ENCODE measurements at places on chromosomes 3 and 15.

GRCh38 chr15:63440756-63441155 is 59.1 kb upstream of the CA12 start:
- no peak for DNase-seq

DNA sequence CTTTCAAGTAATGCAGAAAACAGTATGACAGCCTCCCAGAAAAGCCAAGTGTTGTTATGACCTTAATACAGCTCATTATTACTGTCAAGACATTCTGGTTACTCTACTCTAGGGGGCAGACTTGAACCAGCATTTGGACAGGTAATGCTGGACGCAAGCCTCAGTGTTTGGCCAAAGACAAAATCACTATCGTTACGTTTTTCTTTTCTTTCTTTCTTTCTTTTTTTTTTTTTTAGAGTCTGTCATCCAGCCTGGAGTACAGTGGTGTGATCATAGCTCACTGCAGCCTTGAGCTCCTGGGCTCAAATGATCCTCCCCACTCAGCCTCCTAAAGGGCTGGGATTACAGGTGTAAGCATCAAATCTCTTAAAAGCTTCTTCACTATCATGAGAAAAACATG is 29.4 kb upstream of the TMEM45A start:
- DNase-seq: no peak

- no peak for DNase-seq
Observed at GRCh38 chr3:117117188-117117936, 407.8 kb downstream of the TUSC7 start.

- no peak for DNase-seq
Observed at GRCh38 chr3:27094721-27095120, 274.5 kb downstream of the NEK10 start.

DNA sequence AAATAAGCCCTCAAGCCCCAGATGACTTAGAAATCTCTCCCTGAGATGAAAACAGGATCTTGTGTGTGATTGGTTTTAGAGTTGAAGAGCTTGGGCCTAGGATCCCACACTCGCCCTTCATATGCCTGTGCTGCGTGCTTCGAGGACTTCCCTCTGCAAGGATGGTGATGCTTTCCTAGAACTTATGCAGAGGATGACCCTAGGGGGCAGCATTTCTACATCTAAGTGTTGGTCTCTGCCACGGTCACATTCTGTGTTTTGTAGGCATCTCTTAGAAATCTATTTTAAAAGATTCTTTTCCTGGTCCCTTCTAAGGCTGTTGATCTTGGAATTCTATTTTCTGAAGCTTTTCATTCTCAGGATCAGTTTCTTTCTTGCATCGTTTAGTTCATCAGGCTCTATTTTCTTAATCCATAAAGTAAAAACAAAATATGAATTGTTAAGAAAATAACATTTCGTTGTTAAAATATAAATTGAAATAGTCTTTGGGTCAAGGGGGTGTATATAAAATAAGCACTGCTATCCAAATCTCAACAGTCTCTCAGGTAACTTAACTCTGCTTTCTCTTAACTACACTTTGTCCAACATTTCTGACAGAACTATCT is 45.7 kb downstream of the WDR76 start:
- no peak for DNase-seq

DNA sequence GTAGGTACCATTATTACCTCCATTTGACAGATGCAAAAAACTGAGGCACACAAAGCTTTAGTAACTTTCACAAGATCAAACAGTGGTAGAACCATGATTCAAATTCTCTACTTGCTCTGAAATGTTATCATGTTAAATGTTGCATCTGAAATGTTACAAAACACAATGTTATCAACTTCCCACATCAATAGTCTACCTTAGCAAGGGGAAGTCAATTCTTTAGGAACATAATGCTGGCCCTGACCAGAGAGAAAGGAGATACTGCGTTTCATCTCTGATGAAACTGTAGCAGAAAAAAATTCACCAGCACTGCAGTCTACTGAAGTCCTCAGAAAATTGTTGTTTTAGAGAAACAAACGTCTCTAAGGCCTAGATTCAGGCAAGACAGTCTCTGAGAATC is 174.1 kb downstream of the SATB1 start:
- DNase-seq: no peak

- no peak for DNase-seq
Observed at GRCh38 chr3:117526470-117527079, 817.0 kb downstream of the TUSC7 start.

GRCh38 chr3:134381831-134382442 is 7.7 kb upstream of the AMOTL2 start:
- DNase-seq: no peak

GRCh38 chr15:62847900-62848489 is 194.6 kb upstream of the TPM1 start:
- DNase-seq: no peak

DNA sequence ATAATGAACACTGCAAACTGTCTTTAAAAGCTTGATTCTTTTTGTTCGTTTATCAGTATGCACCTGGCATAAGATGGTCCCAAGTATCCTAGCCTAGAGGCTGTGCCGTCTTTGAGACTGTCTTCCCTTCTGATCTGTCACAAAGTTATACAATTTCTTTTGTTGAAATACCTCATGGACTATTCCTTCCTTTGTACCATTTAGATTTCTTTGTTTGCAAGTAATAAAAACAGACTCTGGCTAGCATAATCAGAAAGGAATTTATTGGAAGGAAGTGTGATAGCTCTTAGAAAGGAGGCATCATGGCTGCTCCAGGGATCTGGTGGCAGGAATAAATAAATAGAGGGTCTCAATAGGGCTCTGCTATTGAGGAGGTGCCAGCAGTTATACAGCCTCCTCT is 280.4 kb downstream of the SLC9A9 start:
- no peak for DNase-seq

GRCh38 chr15:89904519-89904918 is 8.2 kb downstream of the ARPIN start:
- no peak for DNase-seq

- no peak for DNase-seq
Observed at GRCh38 chr15:85545185-85545584, 164.8 kb downstream of the AKAP13 start.

- no peak for DNase-seq
Observed at GRCh38 chr3:196531418-196531817, 16.3 kb upstream of the SMCO1 start.

DNA sequence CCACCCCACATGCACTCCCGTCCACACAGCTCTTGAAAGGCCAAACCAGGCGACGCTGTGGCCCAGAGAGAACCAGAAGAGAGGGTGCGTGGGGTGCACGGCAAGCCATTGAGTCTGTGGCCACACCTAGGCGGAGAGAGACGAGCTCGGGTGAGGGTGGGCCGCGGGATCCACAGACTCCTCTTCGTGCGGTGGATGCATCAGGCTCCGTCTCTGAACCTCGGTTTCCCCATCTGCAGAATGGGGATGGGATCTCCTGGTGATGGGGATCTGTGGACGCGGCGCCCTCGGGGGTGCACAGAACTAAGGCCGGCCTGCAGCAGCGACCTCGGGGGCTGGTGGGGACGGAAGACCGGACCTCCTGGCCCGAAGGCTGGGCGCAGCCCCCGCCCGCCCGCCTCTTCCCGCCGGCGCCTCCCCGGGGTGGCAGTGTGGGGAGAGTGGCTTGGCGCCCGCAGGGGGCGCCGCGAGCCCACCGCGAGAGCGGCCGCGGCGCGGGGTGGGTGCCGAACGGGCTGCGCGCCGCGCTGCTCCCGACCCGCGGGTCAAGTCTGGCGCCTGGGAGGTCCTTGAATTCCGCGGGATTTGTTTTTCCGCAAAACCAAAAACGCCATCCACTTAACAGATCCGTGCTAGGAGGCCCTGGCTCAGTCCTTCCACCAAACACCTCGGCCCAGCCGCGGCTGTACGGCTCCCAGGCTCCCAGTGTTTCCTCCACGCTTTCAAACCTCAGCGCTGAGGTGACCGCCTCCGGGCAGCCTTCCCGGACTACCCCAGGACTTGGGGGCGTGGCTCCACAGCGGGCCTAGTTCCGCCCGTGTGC is 13.2 kb upstream of the ADPGK start:
- DNase-seq: no peak

GRCh38 chr3:152779653-152780052 is 55.3 kb upstream of the P2RY1 start:
- no peak for DNase-seq

All from stimulated activated CD8-positive, alpha-beta memory T cell treated with anti-CD3 and anti-CD28 coated beads, Interleukin-2, amount 100 ng/mL, for 1 hour (primary cell).